ENCODE measurements at places on chromosomes 3 and 15.

DNA sequence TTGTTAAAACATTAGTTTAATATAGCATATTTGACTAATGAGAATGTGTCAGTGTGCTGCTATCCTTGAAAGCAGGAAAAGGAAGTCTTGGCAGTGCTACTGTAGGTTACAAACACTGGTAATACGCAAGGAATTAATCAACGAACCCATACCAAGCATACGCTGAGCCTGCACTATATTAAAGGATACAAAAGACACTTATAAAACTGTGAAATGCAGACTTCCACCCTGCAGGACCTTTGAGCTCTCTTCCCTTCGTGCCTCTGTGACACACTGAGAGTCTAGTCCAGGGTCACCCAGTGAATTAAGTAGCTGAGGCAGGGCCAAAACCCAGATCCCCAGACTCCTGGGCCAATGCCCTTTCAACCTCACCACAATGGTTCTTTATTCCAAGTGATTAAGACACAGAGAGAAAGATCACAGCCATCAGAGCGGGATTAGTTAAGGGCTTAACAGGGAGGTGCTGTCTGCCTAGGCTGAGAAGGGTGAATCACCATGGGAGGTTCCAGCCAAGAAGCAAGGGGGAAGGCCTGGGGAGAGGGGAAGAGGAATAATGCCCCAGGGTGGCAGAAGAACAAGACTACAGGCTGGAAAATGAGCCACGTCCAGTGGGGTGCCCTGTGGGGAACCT, 6.8 kb downstream of the ANXA2 start:
- no peak for DNase-seq

DNA sequence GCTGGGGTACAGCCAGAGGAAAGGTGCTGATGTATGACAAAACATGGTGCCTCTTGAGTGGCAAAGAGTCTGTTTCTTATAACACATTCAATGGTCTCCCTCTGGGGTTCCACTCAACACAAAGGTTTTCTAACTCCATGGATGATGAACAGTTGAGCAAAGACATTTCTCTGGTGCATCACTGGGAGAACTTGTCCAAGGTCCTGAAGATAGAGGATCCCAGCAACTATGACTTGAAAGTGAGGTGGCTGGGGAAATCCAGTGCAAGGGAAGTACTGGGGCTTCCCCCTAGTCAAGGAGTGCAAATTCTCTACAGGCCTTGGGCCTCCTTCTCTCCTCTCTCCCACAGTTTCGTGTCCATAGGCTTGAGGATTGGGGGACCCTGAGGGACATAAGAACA, 431.1 kb downstream of the WDR72 start:
- no peak for DNase-seq

- no peak for DNase-seq
Measured at GRCh38 chr3:60081381-60082095, 1031.7 kb upstream of the CFAP20DC start.

- DNase-seq, result no peak
Measured at GRCh38 chr3:9019259-9019961, 56.1 kb upstream of the RAD18 start.

DNA sequence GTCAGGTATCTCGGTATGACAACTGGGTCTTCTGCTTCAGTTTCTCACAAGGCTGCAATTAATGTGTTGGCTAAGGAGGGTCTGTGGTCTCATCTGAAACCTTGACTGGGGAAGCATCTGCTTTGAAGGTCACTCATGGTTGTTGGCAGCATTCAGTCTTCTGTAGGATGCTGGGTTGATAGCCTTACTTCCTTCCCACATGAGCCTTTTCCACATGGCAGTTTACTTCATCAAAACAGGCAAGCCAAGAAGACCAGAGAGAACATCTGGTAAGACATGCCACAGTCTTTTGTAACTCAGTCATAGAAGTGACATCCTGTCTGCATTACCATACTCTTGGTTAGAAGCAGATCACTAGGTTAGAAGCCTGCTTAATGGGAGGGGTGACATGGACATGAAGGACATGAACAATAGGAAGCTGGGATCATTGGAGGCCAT, 49.5 kb downstream of the CMC1 start:
- DNase-seq, result no peak

DNA sequence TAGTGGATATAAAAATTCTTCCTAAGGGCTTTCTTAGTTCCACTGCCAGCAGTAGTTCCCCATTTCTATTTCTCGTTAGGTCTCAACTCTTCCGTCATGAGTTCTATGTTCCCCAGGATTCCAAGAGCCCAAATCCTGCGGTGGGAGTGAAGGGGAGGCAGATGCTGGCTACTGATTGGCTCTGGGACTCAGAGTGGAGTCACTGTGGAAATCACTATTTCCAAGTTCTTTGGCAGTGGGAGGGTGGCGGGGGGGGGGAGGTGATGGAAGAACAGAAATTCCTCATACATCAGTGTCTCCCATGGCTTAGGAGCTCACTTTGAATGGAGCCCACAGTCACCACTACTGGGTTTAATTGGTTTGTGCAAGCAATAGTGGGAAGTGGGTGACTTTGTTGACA, 5.6 kb downstream of the CCR1 start:
- DNase-seq, result no peak

DNA sequence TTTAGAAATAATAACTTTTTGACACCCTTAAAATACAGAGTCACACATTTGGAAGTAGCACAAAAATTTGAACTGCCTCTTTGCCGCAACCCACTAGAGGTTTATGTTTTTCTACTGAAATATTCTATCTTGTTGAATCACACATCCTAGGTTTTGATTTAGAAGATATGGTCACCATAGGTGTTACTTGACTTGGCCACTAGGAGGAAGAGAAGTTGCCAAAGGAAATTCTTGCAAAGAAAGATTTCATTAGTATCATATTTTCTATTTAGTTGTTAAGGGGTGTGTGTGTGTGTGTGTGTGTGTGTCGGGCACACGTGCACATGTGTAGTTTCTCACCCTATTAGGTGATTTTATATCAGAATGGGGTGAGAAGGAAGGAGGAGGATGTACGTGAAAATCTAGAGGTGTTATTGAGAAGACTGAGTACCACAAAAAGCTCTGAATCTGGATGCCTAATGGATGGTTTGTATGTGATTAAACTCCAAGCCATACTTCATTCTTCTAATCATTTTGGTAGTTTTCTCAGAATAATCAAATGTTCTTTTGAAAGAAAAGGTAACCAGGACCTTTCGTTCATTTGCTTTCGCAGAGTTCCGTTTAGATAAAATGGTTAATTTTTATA, 31.5 kb downstream of the ZFAND6 start:
- DNase-seq, result no peak

DNA sequence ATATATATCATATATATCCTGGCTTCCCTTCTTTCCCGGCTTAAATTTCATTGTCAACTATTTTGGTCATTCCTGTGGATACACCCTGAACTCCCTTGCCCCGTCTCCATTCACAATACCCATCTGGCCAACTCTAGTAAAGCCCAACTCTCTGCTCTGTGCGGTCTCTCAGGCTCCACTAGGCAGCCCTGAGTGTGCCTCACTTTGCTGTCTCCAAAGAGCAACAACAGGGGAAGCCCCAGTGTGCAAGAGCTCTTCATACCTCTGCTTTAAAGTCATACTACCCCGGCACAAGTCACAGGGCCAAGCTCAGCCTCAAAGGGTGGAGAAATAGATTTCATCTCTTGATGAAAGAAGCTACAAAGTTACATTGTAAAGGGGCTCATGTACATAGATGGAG, 18.9 kb upstream of the FEM1B start:
- no peak for DNase-seq

Data from activated CD4-positive, CD25-positive, alpha-beta regulatory T cell (primary cell).